ENCODE measurements at places on chromosomes 5 and 9.
A peak's percentile ranks its signal among the peaks of the same experiment; 100 is the strongest.

- DNase-seq: peak; percentile 32
These were observed 183.8 kb upstream of the S1PR3 start for GRCh38 chr9:88807426-88807825.

DNA sequence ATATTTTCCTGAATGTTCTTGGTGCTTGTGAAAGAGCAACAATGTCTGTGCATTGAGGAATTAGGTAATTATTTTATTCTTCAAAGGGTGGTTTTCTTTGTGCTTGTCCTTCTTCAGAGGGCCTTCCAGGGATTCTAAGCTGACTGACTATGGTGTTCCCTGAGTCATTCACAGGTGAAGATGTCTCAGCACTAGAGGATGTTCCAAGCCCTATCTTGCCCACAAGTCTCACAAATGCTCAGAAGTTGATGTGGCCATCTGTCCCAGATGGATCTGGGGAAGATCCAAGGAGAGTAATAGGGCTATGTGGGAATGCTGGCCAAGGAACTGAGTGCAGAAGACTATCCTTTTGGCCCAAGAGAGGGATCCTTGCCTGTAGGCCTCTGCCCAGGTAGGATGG, 120.9 kb downstream of the ADAMTSL1 start:
- DNase-seq: no peak

DNA sequence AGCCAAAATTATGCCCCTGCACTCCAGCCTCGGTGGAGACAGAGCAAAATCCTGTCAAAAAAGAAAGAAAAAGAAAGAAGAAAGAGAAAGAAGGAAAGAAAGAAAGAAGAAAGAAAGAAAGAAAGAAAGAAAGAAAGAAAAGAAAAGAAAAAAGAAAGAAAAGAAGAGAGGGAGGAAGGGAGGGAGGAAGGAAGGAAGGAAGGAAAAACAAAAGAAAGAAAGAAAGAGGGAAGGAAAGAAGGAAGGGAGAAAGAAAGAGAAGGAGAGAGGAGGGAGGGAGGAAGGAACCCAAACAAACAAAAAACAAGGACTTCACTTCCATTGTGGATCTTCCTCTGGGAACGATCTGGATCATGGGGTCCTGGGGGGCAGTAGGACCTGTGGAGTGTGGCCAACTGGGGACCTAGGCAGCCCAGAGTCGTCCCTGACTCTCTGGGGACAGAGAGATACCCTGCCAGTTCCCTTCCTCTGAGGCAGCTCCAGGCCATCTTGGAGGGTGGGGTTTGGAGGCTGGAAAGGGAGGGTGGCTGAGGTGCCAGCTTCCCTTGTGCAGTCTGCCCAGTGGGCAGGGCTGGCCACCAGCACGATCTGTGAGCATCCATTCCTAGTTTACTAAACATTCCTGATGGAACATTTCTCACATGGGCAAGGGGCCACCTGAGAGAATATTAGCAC, 216.8 kb downstream of the PAX5 start:
- no peak for DNase-seq

GRCh38 chr5:151474799-151475198, 27.4 kb downstream of the SLC36A1 start:
- DNase-seq: no peak

DNA sequence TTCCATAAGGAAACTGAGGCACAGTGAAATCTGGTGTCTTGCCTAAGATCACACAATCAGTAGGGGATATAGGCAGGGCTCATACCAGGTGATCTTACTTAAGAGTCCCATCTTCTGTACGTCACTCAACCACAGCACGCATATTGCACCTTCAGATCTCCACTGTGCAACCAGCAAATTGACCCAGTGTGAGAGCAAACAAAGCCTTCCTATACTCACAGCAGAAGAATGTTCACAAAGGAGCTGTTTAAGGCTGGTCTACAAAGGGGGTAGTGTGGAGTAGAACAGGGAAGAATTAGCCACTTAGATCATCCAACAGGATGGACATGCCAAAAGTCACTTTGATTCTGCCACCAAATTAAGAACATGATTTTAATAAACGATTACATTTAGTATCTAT, 305.9 kb downstream of the SLIT3 start:
- DNase-seq: no peak

Measured in left ventricle myocardium superior (tissue), 1 donor.